ENCODE measurements at places on chromosomes 2 and 18. TPM values are rescaled to one million over a fixed set of nuclear protein-coding genes. Genes with fewer than 3 reads are reported as not detected.

DNA sequence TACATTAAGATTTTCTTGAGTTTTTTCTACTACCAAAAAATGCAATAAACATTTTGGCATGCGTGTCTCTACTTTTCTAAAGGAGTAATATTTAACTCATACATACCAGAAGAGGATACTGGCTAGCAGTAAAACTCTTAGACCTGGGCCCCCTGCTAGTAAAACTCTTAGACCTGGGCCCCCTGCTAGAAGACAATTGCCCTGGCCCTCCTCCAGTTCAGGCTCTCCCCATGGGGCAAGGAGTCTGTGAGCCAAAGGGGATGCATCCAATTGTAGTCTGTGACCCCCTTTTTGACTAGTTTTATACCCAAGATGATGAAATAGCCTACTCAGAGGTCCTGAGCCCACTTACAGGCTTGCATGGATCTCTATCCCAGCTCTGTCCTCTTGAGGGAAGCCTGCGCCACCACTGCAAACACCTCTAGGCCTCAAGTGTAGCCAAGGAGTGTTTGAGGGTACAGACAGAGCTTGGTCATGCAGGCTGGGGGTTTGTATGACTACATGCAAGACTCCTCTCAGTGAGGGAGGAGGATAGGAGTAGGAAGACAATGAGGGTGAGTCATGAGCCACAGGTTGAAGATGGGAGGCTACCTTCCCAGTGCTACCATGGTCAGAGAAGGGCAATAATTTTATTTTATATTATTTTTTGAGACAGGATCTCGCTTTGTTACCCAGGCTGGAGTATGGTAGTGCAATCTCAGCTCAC is 45.2 kb upstream of the PGAP1 start:
- H3K36me3 ChIP-seq = no peaks in the 10 kb centered on the region
- no peak for DNase-seq
- no peak overlapping the region for H3K27ac ChIP-seq
- no peaks in the 10 kb centered on the region for H3K27me3 ChIP-seq
- H3K4me1 ChIP-seq = no peaks in the 10 kb centered on the region

HOXD11 gene
- 15.9 TPM for total RNA-seq

GRCh38 chr2:211986313-211986712 is 552.3 kb downstream of the ERBB4 start:
- no peak for DNase-seq
- no peak overlapping the region for H3K4me3 ChIP-seq
- no peaks in the 10 kb centered on the region for H3K4me1 ChIP-seq
- no peaks in the 10 kb centered on the region for H3K27me3 ChIP-seq
- H3K27ac ChIP-seq = no peak overlapping the region
- H3K36me3 ChIP-seq = no peaks in the 10 kb centered on the region

DCDC2C gene
- not detected for total RNA-seq

IL36A gene
- total RNA-seq = not detected

DNA sequence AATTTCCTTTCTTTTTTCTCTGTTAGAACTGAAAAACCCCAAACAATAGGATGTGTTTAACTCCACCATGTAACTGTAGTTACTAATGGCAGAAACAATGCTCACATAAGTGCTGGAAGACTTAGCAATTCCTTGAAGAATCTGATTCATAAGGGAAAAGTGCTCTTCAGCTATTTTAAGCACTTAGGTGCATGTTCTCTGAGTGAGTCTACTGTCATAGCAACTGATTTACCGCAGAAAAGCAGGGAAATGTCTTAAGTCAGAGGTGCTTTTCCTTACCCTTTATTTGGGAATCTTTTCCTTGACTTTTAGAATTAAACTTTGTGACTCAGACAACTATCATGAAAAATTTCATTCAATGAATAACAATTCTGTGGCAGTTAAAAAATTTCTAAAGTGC is 65.4 kb upstream of the NABP1 start:
- no peak overlapping the region for H3K27ac ChIP-seq
- DNase-seq = no peak
- no peaks in the 10 kb centered on the region for H3K36me3 ChIP-seq
- no peaks in the 10 kb centered on the region for H3K27me3 ChIP-seq

PARD3B gene
- 29.6 TPM for total RNA-seq

FNDC4 gene
- total RNA-seq = 18.0 TPM

DNA sequence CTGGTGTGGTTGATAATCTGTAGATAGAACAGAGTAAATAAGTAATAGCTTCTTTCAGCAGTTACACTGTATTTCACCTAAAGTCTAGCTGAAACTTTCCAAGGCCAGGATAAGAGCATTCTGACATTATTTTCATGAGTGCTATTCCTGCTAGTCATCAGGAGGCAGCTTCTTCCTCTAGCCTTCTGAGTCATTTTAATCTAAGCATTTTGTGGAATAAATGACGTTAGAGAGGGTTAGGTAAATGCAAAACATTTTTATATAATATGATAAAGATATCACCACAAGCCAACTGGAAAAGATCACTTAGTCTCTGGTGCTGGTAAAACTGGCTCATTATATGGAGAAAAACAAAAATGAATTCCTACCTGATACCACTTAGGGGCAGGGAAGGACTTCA is 138.5 kb downstream of the MEP1B start:
- no peak for DNase-seq
- no peaks in the 10 kb centered on the region for H3K27me3 ChIP-seq
- peaks cover 3% of the 10 kb centered on the region for H3K4me1 ChIP-seq
- H3K27ac ChIP-seq = no peak overlapping the region
- no peak overlapping the region for H3K4me3 ChIP-seq

Measured in kidney (tissue), 22 donors.